HT1080 (cell line): ENCODE measurements at places on chromosomes 13 and 19. TPM values are rescaled to one million over a fixed set of nuclear protein-coding genes. Genes with fewer than 3 reads are reported as not detected.

GRCh38 chr19:20791806-20792205, 15.7 kb downstream of the ZNF66 start:
- no peak for DNase-seq

- no peak for DNase-seq
Observed at GRCh38 chr19:33719366-33720154, 77.1 kb upstream of the KCTD15 start.

GRCh38 chr13:106186366-106187030, 349.0 kb downstream of the EFNB2 start:
- peak; percentile 74 for DNase-seq

- DNase-seq = no peak
Observed at GRCh38 chr19:18904334-18905057, 8.5 kb upstream of the CERS1 start.

- no peak for DNase-seq
Observed at GRCh38 chr13:40622761-40623160, 43.7 kb downstream of the FOXO1 start.

DNA sequence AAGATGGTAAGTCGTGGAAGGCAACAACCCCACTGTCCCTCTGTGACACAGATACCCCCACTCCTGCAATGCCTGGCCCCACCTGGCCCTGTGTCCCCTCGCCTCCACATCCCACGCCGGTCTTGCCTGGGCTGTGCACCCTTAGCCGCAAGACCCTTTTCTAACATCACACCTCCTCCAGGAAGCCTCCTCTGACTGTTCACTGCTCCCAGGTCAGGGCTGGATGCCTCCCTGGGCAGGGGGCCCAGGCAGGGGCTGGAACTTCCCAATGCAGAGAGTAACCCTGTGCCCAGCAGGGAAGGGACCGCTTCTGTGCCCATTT, 1.3 kb downstream of the FBN3 start:
- no peak for DNase-seq

GRCh38 chr13:103315711-103316110, 249.5 kb upstream of the SLC10A2 start:
- no peak for DNase-seq

DNA sequence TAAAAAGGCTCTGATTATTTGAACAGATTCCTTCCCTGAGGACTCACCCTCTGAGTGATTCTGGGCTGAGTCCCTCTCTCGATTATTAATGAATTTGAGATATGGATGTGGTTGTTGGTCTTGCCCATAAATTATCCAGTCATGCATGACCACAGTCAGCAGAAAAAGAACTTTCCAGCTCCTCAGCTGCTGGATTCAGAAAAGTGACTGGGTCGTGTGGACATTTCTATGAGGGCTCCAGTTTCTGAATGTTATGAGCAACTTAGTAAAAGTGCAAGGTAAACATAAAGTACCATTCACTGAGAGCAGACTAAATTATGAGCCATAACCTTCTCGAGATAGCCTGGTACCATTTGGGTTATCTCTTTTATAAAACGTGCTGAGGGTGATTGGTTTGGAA, 100.1 kb upstream of the CLDN10 start:
- DNase-seq = no peak

- no peak for DNase-seq
Observed at GRCh38 chr13:41398494-41399170, 58.7 kb upstream of the RGCC start.

DNA sequence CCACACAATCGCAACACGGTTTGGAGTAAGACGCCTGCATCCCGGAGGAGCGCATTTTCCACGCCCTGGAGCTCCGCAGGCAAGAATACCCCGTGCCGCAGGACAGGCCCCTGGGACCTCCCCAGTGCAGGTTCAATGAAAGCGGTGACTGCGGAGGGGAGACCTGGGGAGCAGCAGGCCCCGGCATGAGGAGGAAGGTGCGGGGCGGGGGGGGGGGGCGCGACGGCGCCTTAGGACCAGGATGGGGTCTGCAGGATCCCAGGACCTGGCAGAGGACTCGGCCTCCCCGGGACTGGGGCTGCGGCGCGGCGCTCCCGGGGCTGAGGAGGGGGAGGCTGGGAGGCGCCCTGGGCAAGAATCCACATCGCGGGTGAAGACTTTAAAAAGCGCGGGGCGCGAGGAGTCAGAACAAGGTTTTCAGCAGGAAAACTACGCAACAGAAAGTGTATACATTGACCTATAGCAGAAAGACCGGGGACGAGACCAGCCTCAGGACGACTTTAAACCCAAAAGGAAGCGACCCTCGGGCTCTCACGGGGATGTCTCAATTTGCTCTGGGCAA, 432 bp downstream of the ZNF611 start:
- no peak for DNase-seq

GRCh38 chr13:59475911-59476310, 687.8 kb downstream of the DIAPH3 start:
- DNase-seq = no peak

GRCh38 chr19:35204799-35205732, 23.5 kb downstream of the FAM187B start:
- no peak for DNase-seq

- no peak for DNase-seq
Observed at GRCh38 chr19:7862413-7862951, 11.7 kb downstream of the PRR36 start.

- no peak for DNase-seq
Observed at GRCh38 chr19:3684817-3685410, 15.4 kb downstream of the PIP5K1C start.

GRCh38 chr13:105904034-105904742, 631.3 kb downstream of the EFNB2 start:
- DNase-seq = no peak

CLDN10 gene
- total RNA-seq = not detected in 2 replicates

IGSF23 gene
- total RNA-seq = not detected in 2 replicates

ZNF221 gene
- 3.1 and 3.7 TPM in 2 replicates for total RNA-seq

SOX1 gene
- total RNA-seq = not detected in 2 replicates
